ENCODE measurements at places on chromosomes 13 and 19.

- DNase-seq, result no peak
Observed at GRCh38 chr13:98860491-98860890, 108.0 kb upstream of the SLC15A1 start.

DNA sequence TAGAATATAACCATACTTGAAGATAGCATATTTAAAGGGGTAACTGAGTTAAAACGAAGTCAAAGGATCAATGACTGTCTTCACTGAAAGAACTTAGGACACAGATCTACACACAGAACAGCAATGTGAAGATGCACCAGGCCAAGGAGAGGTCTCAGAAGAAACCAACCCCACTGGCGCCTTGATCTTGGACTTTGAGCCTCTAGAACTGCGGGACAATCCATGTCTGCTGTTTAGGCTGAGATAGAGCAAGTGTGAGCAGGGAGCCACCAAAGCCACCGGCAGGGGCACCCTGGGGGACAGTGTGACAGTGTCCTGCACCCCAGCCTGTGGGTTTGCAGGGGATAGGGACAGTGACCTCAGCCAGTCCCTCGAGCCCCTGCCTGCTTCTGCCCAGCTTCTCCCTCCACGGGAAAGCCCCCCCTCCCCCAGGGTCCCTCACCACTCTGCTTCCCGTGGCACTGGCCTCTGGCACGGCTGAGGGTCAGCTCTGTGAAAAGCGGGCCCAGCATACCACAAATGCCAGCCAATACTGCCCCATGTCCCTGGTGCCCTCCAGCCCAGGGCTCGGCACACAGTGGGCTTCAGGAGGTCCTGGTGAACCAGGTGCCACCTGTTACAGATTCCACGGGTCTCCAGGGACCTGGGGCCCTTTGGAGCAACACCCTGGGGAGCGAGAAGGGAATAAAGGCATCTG is 40.8 kb downstream of the KLF2 start:
- no peak for DNase-seq

- no peak for DNase-seq
Observed at GRCh38 chr19:7225741-7226140, 68.5 kb downstream of the INSR start.

GRCh38 chr19:480016-480855 is 16.1 kb upstream of the MADCAM1 start:
- peak; percentile 82 for DNase-seq

DNA sequence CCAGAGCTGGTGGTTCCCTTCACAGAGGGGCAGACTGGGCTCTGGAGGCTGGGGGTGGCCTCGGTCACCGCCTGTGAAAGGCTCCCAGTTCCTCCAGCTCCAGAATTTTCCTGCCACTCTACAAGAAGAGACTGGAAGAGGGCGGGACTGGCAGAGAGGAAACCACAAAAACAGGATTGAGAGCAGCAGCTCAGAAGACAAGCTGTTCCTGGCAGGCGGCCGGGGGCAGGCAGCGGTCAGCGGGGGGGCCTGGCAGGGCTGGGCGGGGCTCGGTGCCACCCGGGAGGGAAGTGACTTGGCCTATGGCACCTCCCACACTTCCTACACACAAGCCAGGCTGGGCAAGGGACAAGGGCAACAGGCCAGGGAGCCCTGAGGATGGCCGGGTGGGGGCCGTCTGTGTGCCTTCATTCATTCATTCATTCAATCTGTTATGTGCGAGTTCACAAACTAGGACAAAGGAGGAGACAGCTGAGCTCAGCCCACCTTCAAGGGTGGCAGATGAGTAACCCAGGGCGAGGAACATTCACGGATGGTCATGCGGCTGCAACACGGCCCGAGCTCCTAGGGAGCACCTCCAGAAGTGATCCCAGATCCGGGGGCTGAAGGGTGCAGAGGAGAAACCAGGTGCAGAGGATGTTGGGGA is 16.9 kb upstream of the BTBD2 start:
- no peak for DNase-seq

GRCh38 chr13:87656306-87656705 is 14.9 kb upstream of the SLITRK5 start:
- DNase-seq, result no peak

GRCh38 chr13:34913040-34913439 is 29.0 kb upstream of the NBEA start:
- peak; percentile 18 for DNase-seq

- no peak for DNase-seq
Observed at GRCh38 chr13:103007427-103007762, 58.8 kb downstream of the SLC10A2 start.

Measured in HEK293T (cell line).